ENCODE measurements at places on chromosomes 4 and X.

DNA sequence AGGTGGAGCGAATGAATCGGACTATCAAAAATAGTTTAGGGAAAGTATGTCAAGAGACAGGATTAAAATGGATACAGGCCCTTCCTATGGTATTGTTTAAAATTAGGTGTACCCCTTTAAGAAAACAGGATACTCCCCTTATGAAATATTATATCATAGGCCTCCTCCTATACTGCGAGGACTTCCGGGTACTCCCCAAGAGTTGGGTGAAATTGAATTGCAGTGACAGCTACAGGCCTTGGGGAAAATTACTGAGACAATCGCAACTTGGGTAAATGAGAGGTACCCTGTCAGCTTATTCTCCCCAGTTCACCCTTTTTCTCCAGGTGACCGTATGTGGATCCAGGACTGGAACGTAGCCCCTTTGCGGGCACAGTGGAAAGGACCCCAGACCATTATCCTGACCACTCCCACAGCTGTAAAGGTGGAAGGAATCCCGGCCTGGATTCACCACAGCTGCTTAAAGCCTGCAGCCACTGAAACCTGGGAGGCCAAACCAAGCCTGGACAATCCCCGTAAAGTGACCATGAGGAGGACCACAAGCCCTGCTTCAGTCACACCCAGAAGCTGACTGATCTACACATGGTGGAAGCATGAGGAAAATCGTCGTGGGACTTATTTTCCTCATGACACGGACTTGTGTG lies 1138.1 kb downstream of the ARAP2 start:
- DNase-seq, result no peak

DNA sequence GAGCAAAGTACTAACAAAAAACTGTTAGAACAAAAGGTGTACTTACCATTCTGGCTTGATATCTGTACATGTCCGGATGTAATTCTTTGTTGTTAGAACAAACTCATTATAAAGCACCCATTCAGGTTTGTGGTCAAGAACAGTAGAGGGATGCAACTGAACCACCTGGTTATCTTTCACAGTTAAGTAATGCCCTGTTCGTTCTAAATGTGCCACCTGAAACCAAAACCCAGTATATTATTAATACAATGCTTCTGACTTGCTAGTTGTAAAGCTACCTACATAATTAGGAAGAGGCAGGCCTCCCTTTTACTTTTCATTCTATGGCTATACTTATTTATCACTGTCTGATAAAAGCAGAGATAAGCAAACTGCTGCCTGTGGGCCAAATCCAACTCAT lies 54.8 kb downstream of the DHX15 start:
- no peak for DNase-seq

- no peak for DNase-seq
Measured at GRCh38 chr4:26889356-26889755, 28.7 kb downstream of the STIM2 start.

- no peak for DNase-seq
Measured at GRCh38 chrX:22516893-22517292, 244.2 kb downstream of the CBLL2 start.

GRCh38 chr4:169225058-169225751 lies 45.6 kb downstream of the SH3RF1 start:
- peak; percentile 75 for DNase-seq

DNA sequence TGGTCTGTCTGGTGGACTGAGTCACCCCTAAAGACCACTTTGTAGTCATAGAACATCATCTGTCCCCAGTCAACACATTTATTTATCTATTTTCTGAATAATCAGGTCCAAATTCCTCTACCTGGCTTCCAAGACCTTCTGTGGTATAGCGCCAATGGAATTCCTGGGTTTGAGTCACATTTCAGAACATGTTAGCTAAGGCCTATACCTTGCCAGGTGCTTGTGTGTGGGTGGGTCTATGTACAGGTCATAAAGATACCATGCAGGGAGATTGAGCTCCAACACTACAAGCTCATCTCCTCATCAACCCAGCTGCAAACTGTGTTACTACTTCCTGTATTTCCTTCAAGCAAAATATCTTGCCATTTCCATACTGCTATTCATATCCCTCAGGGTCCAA lies 113.3 kb downstream of the TRAPPC11 start:
- DNase-seq, result no peak

GRCh38 chr4:40325406-40326019 lies 9.6 kb upstream of the CHRNA9 start:
- peak; percentile 80 for DNase-seq

GRCh38 chrX:110791071-110791470 lies 4.5 kb downstream of the CHRDL1 start:
- DNase-seq, result peak; percentile 29

- DNase-seq, result no peak
Measured at GRCh38 chr4:60745800-60746571, 454.1 kb upstream of the ADGRL3 start.

DNA sequence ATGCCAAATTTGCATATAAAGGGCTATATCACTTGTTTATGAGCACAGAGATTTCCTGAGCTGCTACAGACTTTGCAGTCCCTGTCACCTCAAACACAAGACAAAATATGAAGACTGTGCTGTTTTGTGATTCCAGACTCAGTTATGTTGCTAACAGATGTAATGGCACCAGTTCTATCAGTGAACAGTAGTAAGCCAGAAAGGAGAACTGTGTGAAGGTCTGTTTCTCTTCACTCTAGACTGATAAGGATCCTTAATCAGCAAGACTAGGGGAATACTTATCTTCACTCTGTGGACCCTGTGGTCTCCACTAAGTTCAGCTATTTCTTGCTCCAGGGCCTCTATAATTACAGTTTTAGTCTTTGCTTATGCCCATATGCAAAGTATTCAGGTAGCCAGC lies 82.7 kb downstream of the ANXA5 start:
- no peak for DNase-seq

- no peak for DNase-seq
Measured at GRCh38 chr4:99234331-99235010, 15.4 kb upstream of the ADH6 start.

GRCh38 chrX:11129534-11130105 lies 18.5 kb downstream of the HCCS start:
- DNase-seq, result no peak

DNA sequence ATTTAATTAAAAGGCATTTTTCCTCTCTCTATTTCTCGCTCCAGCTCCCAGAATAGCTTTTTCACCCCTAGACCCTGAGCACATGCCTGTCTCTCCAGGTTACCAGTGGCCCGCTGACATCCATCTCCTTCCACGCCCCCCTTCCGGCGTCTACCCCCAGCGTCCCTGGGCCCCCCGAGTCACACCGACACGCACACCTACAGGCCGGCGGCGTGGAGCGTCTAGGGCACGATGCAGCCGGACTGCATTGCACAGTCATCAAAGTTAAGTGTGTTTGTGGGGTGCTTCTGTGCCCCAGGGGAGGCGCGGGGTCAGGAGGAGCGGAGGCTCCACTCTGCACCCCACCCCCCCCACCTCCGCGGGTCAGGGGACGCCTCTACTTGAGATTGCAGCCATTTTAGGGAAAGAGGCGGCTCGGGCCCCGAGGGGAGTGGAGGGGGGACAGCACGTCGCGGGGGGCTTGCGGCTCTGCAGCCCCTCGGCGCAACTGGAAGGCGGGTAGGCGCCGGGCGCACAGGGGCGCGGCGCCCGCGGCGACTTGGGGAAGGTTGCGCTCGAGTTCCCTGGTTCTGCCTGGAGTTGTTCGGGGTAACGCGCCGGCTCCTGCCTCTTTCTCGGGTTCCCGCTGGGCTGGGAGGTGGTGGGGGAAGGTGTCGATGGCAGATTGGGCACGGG lies 112.7 kb downstream of the DHX15 start:
- peak; percentile 39 for DNase-seq

GRCh38 chr4:82975792-82976191 lies 34.8 kb downstream of the LIN54 start:
- no peak for DNase-seq

- peak; percentile 89 for DNase-seq
Measured at GRCh38 chrX:82813671-82814078, 694.4 kb upstream of the POU3F4 start.

GRCh38 chr4:78484574-78484973 lies 67.0 kb upstream of the ANXA3 start:
- DNase-seq, result no peak

Measured in astrocyte of the hippocampus (primary cell).